ENCODE measurements at places on chromosomes 5 and 9. TPM values are rescaled to one million over a fixed set of nuclear protein-coding genes. Genes with fewer than 3 reads are reported as not detected.

The TMEM167A gene
- total RNA-seq: 40.2 TPM

The ZFP37 gene
- total RNA-seq: 0.68 TPM

The ADAMTS16 gene
- 2.8 TPM for total RNA-seq

The IFNE gene
- total RNA-seq: 0.34 TPM

The ISL1 gene
- total RNA-seq: 0.17 TPM

The PCDHGA9 gene
- 5.2 TPM for total RNA-seq

The CEL gene
- 0.68 TPM for total RNA-seq

The DENND1A gene
- 20.6 TPM for total RNA-seq

The OR1L8 gene
- not detected for total RNA-seq

The GPR151 gene
- total RNA-seq: not detected

The C8G gene
- not detected for total RNA-seq

The CKMT2 gene
- not detected for total RNA-seq

The PCA3 gene
- not detected for total RNA-seq

The ENTREP1 gene
- total RNA-seq: 3.8 TPM

The C5orf52 gene
- total RNA-seq: not detected

The TMEM174 gene
- not detected for total RNA-seq

The SLC25A2 gene
- not detected for total RNA-seq

The SCGB3A2 gene
- not detected for total RNA-seq

The SEMA6A gene
- total RNA-seq: 6.3 TPM

The LIFR gene
- total RNA-seq: 11.0 TPM

The ISOC1 gene
- 23.9 TPM for total RNA-seq

The LOX gene
- 13.2 TPM for total RNA-seq

The ZNF169 gene
- 4.9 TPM for total RNA-seq

The ABCA1 gene
- total RNA-seq: 21.9 TPM

The SPINK5 gene
- 5.6 TPM for total RNA-seq

The CCNJL gene
- 21.9 TPM for total RNA-seq

The CTNND2 gene
- total RNA-seq: 0.34 TPM

The PCDHGB3 gene
- total RNA-seq: 1.3 TPM

The OGN gene
- total RNA-seq: not detected

The GPR150 gene
- not detected for total RNA-seq

The SHISAL2B gene
- not detected for total RNA-seq

The PCDHGA1 gene
- 0.68 TPM for total RNA-seq

The RPS23 gene
- 4,807 TPM for total RNA-seq

The IGFBPL1 gene
- total RNA-seq: 2.5 TPM

The KIAA0825 gene
- 3.2 TPM for total RNA-seq

The HSDL2 gene
- 11.2 TPM for total RNA-seq

The OBP2B gene
- total RNA-seq: not detected

The BRD9 gene
- total RNA-seq: 47.9 TPM

The TMEM215 gene
- total RNA-seq: not detected

The SLC6A18 gene
- not detected for total RNA-seq

The PRR7 gene
- 10.3 TPM for total RNA-seq

The COL15A1 gene
- 11.8 TPM for total RNA-seq

The PLPP7 gene
- total RNA-seq: 2.6 TPM

The INSL6 gene
- total RNA-seq: not detected

The LHX2 gene
- not detected for total RNA-seq

The TRIM7 gene
- total RNA-seq: 2.9 TPM

The RFX3 gene
- total RNA-seq: 4.4 TPM

The ABL1 gene
- total RNA-seq: 83.7 TPM

The PCDHGA11 gene
- 7.4 TPM for total RNA-seq

The PCDHGA4 gene
- 3.6 TPM for total RNA-seq

The PCDHA6 gene
- 0.27 TPM for total RNA-seq

The RGS7BP gene
- not detected for total RNA-seq

The HACD4 gene
- 0.46 TPM for total RNA-seq

All from kidney epithelial cell (primary cell).